MG63 (cell line): ENCODE measurements at places on chromosomes 3 and 15. TPM values are rescaled to one million over a fixed set of nuclear protein-coding genes. Genes with fewer than 3 reads are reported as not detected.

The VILL gene
- total RNA-seq, result 0.15 and 4.4 TPM in 2 replicates

The PRICKLE2 gene
- 0.40 TPM in 1 of 2 replicates, not detected in the other for total RNA-seq

The OR5K2 gene
- total RNA-seq, result not detected in 2 replicates

The TCAIM gene
- 15.2 and 31.4 TPM in 2 replicates for total RNA-seq

The AGTR1 gene
- not detected in 2 replicates for total RNA-seq

The ZNF385D gene
- total RNA-seq, result 0.44 and 3.9 TPM in 2 replicates

The GPR171 gene
- total RNA-seq, result not detected in 2 replicates

The CSPG4 gene
- total RNA-seq, result 13.4 and 19.6 TPM in 2 replicates

The HACD2 gene
- 17.1 and 26.8 TPM in 2 replicates for total RNA-seq

The LINGO1 gene
- 0.44 TPM in 1 of 2 replicates, not detected in the other for total RNA-seq

The MCF2L2 gene
- not detected in 2 replicates for total RNA-seq

The TMEM212 gene
- total RNA-seq, result not detected in 2 replicates
